NCI-H69 (cell line): ENCODE measurements at places on chromosomes 5 and 9.

DNA sequence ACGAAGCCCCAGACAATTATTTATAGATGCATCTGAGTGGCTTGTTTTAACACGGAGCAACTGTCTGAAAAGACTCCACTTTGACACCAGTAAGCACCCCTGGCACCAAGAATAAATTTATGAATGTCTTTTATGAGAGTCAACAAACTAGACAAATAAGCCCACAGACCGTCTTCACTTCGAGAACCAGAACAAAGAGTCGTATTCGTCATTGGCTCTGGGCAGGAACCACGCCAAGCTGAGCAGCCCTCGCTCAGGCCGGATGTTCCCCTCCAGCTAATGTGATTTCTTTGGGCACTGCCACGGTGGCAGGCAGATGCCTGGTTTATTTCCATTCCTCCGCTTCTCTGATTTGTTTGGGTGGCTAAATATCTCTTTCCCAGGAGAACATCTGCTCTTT lies 91.9 kb upstream of the STC2 start:
- peak; percentile 39 for DNase-seq

DNA sequence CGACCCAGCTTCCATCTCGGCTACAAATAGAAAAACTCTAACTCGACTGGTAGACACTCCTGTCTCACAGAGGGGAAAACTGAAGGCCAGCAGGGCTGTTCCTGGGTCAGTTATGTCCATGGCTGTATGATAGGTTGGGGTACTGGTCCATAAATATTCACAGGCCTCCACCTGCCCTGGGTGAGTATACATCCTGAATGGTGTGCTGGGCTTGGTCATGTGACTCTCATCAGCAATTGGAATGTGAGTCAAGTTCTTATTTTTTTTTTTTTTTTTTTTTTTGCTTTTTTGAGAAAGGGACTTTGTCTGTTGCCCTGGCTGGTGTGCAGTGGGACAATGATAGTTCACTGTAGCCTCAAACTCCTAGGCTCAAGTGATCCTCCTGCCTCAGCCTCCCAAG lies 58.3 kb upstream of the NEK6 start:
- DNase-seq, result no peak

DNA sequence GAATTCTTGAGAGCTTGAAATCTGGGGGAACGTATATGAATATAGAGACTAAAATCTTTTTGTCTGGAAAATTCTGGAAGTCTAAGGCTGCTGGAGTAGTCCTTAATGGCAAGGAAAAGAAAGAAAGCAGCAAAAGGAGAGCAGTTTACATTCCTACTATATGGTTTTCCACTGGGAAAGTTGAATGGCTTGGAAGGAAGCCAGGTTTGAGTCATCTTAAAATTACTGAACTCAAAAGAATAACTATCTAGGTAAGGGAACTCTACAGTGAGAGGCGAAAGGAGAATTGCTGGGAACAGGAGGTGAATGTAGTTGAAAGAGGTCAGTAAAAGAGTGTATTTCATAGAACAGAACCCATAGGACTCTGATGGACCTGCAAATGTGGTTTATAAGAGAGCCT lies 258.1 kb upstream of the EDIL3 start:
- peak; percentile 53 for DNase-seq

DNA sequence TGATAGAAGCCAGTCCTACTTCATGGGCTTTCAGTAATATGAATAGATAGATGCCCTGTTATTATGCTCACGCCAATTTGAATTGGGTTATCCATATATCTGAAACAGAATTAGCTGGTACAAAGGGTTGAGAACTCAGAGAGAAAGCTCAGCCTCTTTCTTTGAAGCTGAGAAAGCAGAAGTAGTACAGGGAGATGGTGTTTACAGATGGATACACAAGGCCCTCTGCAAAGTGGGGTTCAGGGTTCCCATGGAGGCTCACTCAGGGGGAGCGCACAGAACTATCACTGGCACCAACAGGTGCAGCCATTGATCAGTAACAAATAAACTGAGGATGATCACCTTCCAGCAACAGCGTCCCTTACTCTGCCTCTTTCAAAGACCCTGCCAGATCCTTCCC lies 349.7 kb downstream of the ICE1 start:
- no peak for DNase-seq

DNA sequence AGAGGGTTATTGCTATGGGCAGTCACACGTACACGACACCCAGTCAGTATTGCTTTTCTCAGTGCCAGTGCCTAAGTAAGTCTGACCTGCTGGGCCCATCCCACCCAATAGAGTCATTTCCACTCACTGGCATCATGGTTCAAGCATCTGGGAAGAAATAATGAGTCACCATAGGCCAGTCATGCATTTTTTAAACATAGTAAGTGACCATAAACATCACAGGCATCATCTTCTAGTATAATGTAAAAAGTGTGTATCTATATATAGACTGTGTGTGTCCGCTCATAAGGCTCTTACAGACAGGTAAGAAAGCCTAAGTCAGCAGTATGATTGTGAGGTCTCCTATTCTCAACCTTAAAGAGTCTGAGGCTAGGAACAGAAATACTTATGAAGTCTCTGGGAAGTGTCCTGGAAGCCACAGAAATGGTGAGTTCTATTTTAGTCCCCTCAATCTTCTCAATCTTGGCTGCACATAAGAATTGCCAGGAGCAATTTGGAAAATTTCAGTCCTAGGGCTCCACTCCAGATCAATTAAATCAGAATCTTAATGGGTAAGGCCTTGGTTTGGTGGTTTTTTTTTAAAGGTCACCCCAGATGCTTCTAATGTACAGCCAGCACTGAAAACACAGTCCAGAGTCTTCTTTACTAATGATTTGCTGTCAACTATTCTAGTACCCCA lies 65.2 kb downstream of the ZNF366 start:
- DNase-seq, result no peak

DNA sequence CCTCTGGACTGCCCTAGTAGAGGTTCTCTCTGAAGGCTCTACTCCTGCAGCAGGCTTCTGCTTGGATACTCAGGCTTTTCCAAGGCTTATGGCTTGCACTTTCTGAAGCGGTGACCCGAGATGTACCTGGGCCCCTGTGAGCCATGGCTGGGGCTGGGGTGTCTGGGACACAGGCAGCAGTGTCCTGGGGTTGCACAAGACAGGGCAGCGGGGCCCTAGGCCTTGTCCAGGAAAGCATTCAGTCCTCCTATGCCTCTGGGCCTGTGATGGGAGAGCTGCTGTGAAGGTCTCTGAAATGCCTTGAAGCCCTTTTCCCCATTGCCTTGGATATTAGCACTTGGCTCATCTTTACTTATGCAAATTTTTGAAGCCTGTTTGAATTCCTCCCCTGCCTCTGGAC lies 192.2 kb downstream of the YTHDC2 start:
- no peak for DNase-seq

- DNase-seq, result no peak
These were observed 409.9 kb downstream of the CTNND2 start for GRCh38 chr5:11494340-11494739.

DNA sequence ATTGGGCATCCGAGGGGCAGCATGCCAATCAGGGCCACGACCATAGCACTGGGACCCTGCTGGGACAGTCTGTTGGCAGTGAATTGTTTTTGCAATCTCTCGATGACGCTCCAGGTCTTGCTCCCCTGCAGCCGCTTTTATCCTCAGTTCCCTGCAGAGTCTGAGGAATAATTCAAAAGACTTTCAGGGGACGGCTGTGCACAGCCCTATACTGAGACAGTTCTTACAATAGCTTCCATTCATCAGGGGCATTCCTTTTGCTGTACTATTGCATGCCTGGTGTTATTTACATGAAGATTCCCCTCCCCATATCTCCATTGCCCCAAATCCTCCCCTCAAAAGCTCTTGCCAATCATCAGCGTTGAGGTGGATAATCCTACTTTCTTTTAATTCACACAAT lies 163.3 kb upstream of the WWC1 start:
- no peak for DNase-seq

DNA sequence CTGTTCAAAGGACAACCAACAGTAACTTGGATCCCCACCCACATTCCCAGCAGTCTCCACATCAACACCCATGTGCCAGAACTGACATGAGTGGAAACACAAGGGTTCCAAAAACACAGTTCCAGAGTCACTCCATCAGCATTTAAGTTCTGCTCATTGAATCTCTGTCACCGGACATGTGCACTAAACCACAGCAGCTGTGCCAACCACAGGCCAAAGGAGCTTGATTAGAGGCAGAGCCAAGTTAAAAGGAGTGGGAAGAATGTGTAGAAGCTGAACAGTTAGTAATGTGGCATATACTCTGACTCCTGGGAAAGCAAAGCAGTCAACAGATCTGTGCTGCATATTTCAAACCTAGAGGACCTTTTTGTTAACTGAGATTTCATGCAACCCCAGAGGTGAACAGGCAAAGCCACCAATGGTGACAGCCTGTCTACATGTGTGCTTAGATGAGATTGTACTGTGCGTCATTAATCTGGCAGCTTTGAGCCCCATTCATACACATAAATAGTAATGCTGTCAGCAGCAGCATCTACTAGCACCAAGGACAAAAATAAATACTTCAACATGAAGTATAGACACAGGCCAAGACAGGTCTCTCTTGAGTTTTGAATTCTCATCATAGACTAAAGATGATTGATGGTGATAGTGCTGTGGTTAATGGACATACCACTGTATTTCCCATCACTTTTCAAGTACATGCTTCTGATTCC lies 16.4 kb upstream of the FST start:
- no peak for DNase-seq

DNA sequence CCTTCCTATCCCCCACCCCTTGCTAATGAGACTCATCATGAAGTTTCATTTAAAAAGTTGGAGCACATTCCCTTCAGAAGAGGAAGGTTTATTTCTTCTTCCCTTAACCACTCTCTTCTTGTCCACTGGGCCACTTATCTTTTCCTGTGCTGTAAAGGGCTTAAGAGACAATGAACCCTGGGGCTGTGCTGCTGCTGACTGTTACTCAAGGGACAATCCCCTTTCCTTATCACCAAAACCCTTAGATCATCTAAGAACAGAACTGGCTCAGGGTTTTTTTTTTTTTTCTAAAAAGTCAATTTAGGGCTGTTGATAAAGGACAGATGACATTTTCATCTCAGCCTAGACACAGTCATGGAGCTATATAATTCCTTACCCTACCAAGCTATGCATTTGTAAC lies 29.6 kb downstream of the CAPSL start:
- DNase-seq, result no peak

DNA sequence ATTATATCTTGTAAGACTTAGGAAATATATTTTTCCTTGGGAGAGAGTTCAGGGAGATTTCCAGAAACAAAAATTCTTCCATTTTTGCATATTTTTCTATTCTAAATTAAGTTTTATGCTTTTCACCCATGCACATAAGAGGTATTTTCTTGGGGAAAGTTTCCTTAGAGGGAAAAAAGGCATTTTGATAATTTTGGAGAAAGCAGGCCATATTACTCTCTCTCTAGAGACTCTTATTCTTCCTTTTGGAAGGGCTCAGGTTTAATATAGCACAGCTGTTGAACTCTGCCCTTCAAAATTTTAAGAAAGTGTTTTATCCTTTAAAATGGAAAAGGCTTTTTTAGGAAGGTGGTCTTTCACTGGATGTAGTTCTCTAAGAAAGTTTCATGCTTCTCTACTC lies 8.0 kb downstream of the NDUFS4 start:
- no peak for DNase-seq

DNA sequence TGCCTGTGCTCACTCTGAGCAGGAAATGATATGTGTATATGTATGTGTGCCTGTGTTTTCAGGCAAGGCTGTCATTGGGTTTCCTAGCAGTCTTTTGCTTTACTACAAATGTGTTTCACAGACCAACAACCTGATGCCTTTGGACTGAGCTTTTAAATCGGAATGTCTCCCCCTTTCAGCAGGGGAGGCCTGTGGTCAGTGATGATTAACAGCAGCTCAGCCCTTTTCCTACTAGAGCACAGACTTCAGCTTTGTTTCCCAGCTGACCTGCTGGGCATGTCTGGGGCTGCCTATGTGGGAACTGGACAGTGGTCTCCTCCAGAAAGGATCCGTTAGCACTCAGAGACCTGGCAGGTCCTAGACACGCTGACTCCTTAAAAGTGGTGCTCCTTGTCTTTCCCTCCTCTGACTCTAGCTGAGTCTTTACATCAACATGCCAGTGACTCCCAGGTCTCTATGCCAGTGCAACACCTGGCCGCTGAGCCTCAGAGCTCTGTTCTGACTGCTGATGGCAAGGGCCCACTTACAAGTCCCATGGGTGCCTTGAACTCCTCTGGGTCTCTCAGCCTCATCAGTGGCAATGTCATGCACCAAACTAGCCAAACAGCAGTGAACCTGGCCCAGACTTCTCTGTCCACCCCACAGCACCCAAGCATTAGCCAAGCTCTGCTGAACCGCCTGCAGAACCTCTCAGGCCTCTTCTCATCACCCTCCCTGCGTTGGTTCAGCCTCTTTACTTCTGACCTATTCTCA lies 7.7 kb downstream of the MACROH2A1 start:
- DNase-seq, result no peak

- DNase-seq, result no peak
These were observed 6.4 kb upstream of the P4HA2 start for GRCh38 chr5:132233811-132234683.

DNA sequence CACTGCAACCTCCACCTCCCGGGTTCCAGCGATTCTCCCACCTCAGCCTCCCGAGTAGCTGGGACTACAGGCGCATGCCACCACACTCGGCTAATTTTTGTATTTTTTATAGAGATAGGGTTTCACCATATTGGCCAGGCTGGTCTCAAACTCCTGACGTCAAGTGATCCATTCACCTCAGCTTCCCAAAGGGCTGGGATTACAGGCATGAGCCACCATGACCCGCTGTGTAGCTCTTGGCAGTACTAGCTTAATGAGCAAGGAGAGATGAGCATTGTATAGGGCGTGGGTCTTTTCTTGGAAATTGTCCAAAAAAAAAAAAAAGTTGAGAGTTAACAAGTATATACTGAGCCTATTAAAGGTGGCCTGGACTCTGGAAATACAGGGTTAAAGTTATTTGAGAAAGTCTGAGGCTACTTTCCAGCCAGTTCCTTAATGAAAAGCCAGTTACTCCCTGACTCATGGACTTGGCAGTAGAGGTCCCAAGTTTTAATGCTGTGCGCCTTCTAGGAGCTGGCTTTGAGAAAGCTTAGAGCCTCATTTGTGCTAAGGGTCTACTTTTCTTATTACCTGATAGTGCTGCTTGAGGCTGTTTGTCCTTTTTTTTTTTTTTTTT lies 4.2 kb upstream of the FGF18 start:
- peak; percentile 26 for DNase-seq

- DNase-seq, result peak; percentile 15
These were observed 276.4 kb downstream of the NR2F1-AS1 start for GRCh38 chr5:93304456-93305250.
